ENCODE measurements at places on chromosomes 7 and 10.

DNA sequence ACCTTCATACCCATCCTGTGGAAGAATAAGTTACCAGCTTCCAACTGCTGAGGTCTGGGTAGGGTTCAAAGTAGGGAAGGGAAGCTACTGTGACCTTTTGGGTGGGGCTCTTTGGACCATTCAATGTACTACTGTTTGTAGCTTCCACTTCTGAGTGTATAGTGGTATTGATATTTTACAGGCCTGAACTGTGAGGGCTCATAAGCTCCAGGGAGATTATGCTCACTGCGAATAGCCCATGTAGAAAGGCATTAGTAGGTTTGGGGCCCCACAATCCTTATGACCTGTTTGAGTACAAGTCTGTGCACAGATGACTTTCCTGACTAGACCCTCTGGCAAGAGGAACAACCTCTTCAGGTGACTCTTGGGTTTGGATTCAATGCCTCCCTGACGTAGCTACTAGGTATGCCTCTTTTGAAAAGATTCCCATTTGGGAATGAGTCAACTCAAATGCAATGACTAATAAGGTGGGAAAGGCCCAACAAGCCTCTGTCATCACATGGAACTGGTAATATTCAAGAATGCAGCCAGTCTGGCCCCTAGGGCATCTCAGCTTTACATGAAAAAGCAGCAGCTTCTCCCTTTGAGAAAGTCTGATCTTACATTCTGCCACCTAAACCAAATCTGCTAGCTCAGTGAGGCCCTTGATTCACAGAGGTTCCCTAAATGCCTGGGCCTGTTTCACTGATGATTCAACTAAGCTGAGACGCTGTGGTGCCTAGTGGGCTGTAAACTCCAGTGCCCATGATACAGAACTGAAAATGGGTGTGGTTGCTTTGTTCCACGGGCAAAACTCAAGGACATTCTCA lies 79.8 kb downstream of the ABI1 start:
- peaks cover 16% of the 10 kb centered on the region for H3K4me1 ChIP-seq
- H3K27me3 ChIP-seq, result no peaks in the 10 kb centered on the region
- DNase-seq, result no peak
- no peaks in the 10 kb centered on the region for H3K36me3 ChIP-seq

DNA sequence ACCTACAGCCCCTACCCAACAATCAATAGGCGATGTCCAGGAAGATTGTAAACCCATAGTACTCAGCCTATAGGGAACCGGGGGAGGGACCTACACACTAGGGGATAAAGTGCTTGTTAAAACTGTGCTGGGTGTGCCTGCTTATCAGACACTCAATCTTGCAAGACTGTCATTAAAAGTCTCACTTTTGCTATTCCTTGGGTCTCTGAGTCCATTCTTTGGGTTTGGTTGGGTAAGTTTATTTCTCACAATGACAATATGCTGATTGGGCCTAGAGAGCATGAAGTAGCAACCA lies 45.6 kb downstream of the PTPRE start:
- no peak overlapping the region for H3K4me3 ChIP-seq
- H3K27ac ChIP-seq, result no peak overlapping the region
- peaks cover 13% of the 10 kb centered on the region for H3K27me3 ChIP-seq

DNA sequence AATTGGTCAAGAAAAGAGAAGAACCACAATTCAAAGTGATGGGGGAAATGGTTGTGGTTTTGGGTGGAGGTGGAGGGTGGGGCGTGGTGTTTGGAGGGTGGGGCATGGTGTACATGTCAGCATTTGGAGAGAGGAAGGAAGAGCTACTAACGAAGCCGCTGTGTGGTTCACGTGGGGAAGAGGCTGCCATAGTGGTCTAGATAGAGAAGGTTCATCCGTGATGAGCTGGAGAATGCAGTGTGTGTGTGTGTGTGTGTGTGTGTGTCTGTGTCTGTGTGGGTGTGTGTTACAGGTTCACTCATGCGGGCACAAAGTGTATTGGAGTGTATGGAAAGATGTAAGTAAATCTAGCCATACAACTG lies 6.1 kb upstream of the VCL start:
- no peaks in the 10 kb centered on the region for H3K36me3 ChIP-seq
- H3K4me3 ChIP-seq, result no peak overlapping the region
- no peak for DNase-seq
- no peak overlapping the region for H3K27ac ChIP-seq

GRCh38 chr7:114819616-114820362 lies 102.1 kb upstream of the MDFIC start:
- H3K4me1 ChIP-seq, result peaks cover 28% of the 10 kb centered on the region
- no peak overlapping the region for H3K4me3 ChIP-seq
- H3K27ac ChIP-seq, result peak overlapping the region; percentile 62
- no peaks in the 10 kb centered on the region for H3K36me3 ChIP-seq

All from osteocyte (in vitro differentiated cells).